Suprapubic skin (tissue), 4 donors: ENCODE measurements at places on chromosomes 13 and 19. TPM values are rescaled to one million over a fixed set of nuclear protein-coding genes. Genes with fewer than 3 reads are reported as not detected.

DNA sequence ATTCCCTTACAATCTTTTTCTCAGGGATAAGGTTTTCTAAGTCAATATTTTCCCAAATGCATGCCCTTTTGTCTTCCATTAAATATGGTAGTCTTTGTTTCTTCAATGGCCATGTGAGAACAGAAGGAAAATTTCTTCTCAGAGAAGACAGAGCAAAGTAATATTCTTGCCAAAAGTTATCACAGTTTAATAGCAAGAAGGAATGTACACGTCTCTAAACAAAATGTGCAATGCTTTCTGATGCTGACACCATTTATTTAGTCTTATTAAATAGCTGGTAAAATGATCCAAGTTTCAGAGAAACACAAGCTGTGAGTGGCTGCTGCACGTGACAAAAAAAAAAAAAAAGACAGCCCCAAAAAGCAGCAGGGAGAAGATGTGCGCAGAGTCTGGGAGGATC, 542.5 kb downstream of the GPC6 start:
- DNase-seq = no peak

DNA sequence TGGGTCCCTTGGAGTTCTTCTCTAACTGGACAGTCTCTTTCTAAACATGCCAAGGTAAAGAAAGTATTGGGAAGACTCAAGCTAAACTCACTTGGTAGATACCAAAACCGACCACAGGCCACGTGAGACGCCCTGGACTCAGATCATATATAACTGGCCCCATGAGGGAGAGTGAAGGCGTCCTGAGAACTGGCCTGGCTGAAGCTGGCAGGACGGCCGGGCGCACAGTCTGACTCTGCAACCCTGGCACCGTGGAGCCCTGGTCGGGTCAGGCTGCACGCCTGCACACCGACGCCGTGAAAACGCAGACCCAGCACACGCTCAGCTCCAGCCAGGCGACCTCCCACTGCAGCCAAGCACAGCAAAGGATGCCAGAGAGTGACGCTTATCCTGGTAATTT, 122.5 kb upstream of the SPACA7 start:
- no peak for DNase-seq

DNA sequence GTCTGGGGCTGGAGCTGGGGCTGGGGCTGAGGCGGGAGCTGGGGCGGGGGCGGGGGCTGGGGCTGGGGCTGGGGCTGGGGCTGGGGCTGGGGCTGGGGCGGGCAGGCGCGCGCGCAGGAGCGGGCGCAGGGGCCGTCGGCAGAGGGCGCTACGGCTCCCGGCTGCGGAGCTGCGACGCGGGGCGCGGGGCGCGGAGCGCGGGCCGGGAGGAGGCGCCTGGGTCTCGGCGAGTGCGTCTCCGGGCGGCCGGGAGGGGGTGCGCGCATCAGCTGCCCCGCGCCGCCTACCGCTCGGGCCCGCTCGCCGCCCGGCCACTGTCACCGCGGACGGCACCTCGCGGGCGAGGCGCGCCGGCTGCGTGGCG, 422 bp upstream of the MTUS2 start:
- no peak for DNase-seq

The PPP1R15A gene
- total RNA-seq = 138 TPM

The ZNF560 gene
- total RNA-seq = not detected

The ZNF417 gene
- 18.5 TPM for total RNA-seq

The LRRC25 gene
- 0.73 TPM for total RNA-seq

GRCh38 chr13:113658836-113659235, 838 bp upstream of the ATP4B start:
- DNase-seq = peak; percentile 41

DNA sequence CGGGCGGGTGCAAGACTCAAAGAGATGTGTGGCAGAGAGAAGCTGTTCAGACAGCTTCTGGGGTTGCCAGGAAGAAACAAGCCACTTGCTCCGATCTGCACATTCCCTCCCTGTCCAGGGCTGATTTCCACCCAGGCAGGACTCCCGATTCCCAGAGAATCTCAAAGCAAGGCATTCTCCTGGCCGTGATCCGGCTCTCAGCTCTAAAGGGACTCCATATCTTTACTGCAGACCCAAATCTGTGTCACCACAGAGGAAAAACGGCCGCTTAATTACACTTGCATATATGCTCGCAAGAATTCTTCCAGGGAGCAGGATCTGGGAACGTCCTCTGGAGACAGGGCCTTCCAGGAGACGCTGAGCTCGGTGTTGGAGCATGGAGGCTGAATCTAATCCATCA, 25.7 kb downstream of the GNG7 start:
- no peak for DNase-seq

GRCh38 chr19:42386974-42387707, 3.0 kb downstream of the CNFN start:
- DNase-seq = peak; percentile 79

DNA sequence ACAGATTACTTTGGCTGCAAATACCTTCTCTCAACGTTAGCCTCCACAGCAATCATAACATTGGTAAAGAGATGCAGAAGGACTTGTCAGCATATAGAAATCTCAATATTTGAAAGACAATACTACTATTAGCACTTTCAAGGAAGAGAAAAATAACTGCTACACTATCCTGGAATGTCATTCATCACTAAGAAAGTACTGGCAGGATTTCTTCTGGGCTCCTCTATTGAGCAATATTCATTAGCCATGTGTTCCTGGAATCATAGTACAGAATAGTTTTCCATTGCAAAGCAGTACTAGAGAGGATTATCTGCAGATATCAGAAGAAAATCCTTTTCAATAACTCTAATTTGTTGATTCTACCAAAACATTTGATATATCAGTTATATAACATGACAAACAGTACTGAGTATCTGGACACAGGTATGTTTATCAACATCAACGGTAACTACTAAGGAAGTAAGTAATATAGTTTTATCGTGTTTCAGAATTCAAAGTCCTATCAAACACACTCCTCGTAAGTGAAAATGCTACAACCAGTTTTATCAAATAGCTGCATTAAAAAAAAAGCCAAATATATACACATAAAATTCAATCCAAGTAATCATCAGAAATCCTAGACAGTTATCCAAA, 27.3 kb downstream of the INTS6 start:
- DNase-seq = no peak

The LRRC63 gene
- not detected for total RNA-seq

GRCh38 chr19:17020385-17020784, 6.2 kb downstream of the CPAMD8 start:
- no peak for DNase-seq
